Right renal pelvis (tissue), 4 donors: ENCODE measurements at places on chromosomes 6 and 20.

- DNase-seq = no peak
Observed at GRCh38 chr20:58714923-58715351, 22.3 kb downstream of the NPEPL1 start.

DNA sequence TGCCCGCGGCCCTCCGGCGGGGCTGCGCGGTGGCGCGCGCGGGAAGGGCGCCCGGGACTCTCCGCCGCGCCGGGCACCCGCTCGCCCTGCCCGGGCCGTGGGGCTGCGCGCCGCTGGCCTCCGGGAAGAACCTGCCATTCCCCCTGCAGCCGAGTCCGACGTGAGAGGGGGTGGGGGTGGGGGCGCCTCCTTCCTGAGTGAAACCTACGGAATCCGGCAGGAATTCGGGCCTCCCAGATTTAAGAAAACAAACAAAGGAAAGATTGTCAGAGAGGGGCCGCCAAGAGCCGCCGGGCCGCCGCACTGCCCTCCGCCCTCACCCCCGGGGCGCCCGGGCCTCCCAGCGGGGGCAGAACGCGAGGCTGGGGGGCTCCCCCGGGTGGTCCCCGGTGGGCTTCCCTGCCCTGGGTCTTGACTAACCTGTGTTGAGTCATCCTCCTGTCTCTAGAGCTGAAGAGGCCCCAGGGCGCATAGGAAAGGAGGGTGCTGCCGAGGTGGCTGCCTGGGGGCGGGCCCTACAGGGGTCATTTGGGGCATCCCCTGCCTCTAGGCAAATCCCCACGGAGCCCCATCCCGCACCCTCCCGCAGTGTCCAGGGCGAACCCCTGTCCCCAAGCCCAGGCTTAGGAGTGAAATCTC, 42.2 kb upstream of the FOXP4 start:
- no peak for DNase-seq

- DNase-seq = no peak
Observed at GRCh38 chr20:60048634-60049521, 90.7 kb downstream of the CDH26 start.

DNA sequence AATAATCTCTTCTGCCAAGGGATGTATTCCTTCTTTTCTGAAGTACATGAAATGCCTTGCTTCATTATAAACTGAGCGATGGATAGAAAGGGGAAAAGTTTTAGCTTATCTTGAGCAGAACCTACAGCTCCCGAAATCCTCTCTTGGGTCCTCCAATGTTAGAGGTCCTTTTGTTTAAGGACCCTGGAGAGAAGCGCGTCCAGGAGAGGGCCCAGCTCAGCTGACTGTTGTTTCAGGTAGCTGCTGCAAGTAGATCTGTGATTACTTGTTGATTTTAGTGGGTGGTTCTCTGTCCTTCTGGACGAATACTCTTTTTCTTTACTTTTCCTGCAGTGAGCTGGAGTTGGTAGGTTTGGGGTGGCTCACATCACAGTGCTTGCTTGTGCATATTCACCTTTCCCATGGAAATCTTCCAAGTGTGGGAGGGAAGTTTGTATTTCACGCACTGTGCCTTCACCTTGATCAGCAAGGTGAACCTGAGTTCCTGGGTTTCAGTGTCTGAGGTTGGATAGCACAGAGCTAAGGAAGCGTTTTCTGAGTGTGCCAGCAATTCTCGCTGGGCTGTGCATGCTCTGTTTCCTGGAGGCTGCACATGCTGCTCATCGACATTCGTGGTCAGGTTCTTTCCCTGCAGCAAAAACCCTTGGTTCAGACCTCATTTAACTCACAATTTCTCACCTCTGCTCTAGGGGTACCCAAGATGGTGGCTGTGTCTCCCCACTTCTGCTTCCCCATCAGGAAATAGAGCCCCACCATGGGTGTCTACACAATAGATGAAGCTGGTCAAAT, 176.3 kb downstream of the JARID2 start:
- DNase-seq = peak; percentile 57

GRCh38 chr6:155254139-155254538, 9.7 kb upstream of the CLDN20 start:
- DNase-seq = no peak

DNA sequence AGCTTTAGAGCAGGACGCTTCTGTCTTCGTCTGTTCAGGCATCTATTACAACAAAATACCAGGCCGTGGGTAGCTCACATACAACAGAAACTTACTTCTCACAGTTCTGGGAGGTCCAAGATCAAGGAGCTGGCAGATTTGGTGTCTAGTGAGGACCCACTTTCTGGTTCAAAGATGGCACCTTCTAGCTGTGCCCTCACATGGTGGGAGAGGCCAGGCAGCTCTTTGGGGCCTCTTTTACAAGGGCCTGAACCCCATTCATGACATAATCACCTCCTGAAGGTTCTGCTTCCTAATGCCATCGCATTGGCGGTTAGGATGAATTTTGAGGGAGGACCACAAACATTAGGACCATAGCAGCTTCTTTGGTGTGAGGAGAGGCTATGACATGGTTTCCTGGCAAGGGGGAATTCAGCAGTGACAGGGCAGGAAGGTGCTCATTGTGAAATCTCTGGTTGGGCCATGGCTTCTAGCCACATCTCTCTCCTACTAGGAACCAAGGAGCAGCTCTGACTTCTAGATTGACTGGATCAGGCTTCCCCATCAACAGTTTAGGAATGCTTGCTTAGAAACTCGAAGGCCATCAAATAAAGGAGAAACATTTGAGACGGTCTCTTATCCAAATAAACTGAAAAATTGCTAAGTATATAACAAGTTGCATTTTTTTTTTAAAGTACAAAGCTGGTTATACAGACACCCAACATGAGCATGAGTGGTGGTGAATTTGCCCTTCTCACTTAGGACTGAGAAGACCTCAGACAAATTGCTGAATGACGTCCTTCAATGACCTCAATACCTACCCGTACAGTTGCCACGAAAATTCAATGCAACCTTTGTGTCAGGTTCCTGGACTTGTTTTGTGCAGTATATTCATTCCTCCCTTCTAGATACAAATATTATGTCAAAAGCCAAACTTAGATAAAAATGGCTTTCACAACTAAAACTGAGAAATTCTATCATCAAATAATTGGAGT, 140.7 kb downstream of the ZDHHC14 start:
- no peak for DNase-seq

DNA sequence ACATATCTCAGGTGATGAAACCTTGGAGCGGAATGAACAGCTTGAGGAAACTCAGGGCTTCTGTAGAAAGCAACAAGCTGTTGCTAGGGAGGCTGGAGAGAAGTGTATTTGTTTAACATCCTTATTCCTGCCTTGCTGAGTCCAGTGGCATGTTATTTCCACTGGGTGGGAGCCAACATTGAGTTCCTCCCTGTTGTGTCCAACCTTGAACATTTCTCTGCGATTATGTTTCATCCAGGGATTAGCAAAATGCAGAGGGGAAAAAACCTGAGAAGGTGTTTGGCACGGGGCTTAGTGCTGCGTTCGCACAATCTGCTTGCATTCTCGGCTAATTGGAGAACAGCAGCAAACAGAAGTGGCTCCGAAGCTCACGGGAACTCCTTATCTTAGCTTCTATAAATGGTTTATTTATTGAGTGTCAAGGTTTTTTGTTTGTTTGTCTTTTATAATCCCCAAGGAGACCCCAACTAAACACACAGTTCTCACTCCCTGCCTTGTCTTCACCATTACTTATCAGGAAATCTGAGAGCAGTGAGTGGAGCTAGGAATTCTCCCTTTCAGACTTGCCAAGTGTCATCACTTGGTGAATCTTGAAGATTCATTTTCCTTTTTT, 412.8 kb downstream of the CDC5L start:
- DNase-seq = peak; percentile 30

GRCh38 chr6:149014631-149015534, 268.1 kb downstream of the UST start:
- DNase-seq = no peak

- no peak for DNase-seq
Observed at GRCh38 chr6:137661601-137662000, 167.4 kb upstream of the OLIG3 start.

DNA sequence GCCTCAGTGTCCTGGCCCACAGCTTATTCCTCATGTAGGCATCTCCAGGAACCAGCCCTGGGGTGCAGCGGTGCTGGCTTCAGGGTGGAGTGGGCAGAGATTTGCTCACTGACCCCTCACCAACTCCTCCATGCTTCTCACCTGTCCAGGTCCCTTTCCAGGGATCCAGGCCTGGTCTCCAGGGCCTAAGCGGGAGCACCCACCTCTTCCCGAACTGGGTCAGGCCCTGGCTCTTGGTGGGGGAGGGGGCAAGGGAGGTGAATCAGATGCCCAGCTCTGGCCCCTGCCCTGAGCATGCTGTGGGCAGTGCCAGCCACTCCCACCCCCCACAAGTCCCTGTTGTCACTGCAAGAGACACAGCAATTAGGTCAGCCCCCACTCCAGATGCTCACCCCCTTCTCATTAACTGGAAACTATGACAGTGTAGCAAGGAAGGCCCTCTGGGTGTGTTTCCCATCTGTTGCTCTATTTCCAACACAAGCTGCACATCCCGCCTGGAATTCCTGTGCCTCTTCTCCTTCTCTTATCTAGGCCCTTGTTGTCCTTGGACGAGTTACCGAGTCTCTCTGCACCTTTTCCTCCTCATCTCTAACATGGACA, 37.0 kb downstream of the MDFI start:
- no peak for DNase-seq

- DNase-seq = no peak
Observed at GRCh38 chr20:50099113-50099512, 13.8 kb downstream of the UBE2V1 start.

- DNase-seq = no peak
Observed at GRCh38 chr20:44079291-44079690, 107.7 kb downstream of the JPH2 start.

GRCh38 chr6:111921103-111921502, 47.9 kb upstream of the FYN start:
- no peak for DNase-seq

DNA sequence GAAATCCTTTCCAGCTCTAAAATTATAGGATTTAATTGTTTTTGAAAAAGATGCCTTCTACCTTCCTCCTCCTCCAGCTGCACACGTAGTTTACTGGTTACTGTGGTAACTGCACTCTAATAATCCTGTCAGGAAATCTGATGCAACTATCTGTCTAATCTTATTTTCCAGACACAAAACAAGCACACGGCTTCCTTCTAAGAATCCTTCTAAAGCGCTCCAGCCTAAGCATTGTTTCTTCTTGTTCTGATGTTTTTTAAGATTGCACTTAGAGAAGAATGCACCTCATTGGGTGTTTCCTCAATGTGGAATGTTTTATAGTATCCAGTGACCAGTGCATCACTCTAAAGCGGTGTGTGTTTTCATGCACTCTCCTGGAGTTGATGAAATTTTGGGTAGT, 63.6 kb downstream of the CARMIL1 start:
- no peak for DNase-seq

- DNase-seq = no peak
Observed at GRCh38 chr6:28337121-28337520, 1.2 kb upstream of the ZSCAN31 start.

GRCh38 chr20:19504251-19504650, 253.8 kb upstream of the RIN2 start:
- no peak for DNase-seq

DNA sequence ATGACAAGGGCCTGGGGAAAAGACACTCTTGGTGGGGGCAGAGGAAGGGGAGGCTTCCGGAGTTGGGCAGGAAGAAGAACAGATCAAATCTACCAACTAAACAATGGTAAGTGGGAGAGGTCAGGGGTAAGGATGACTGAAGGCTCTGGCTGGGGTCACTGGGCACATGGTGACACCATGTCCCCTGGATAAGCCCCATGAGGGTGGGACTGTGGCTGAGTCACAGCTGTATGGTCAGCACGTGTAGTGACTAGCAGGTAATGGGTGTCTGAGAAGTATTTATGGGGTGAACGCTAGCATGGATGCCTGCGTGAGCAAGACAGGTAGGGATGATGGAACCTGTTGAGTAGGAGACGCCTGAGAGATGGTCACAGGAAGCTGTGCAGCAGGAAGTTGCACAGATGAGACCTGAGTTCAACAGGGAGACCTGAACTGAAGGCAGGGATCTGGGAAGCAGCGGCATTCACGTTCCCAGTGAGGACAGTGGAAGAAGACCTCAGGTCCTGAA, 64.5 kb upstream of the SNX9 start:
- DNase-seq = no peak

DNA sequence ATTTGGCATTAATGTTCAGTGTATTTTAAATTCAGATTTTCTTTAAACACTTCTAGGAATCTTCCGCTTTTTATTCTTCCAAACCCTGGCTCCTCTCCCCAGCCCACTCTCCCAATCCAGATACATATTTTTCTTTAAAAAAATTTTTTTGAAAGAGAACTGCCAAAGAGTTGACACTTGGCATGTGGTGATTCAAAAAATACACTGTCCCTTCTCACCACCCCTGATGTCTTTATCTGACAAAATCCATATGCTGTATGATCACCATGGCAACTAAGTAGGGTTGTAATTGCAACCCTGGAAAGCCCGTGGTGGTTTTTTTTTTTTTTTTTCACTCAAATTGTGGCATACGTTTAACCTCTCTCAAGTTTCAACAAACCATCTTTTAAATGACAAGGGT, 355.8 kb upstream of the SASH1 start:
- no peak for DNase-seq

DNA sequence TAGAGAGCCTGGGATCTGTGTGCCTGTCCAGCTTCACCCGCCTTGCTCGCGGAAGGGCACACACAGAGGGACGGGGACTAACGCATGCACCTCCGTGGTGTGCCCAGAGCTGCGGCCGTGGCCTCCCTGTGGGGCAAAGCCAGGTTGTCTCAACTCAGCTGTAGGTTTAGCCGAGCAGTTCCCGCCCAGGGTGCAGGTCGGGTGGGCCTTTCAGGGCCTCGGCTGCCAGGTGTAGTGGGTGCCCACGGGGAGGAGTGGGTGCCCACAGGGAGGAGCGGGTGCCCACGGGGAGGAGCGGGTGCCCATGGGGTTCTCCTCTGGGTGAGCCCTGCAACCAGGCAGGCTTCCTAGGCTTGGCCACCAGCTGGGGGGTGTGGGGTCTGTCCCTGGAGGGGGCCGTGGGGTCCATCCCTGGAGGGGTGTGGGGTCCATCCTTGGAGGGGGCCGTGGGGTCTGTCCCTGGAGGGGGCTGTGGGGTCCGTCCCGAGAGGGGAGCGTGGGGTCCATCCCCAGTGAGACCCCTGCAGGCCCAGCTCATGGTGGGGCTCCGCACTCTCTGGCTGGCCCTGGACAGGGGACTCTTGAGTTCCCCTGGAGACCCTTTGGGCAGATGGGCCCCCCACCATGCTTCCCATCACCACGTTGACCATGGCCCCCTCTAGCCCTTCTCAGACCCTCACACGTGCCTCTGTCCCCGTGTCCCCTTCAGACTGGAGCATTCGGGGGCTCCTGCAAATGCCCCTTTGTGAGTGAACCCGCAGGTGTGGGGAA, 37.8 kb upstream of the CHRNA4 start:
- no peak for DNase-seq

DNA sequence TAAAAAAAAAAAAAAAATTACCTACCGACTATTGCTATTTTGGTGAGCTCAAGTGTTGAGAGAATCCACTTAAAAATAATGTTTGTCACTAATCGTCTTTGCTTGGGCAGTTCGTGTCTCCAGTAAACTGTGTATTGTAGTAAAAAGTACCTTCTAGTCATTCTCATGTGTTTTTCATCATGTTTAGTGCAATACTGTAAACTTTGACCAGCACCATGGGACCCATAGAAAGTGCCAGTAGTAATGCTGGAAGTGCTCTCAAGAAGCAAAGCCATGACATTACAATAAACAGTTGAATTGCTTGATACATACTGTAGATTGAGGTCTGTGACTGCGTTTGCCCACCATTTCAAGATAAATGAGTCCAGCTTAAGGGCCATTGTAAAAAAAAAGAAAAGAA, 395.2 kb downstream of the BCKDHB start:
- no peak for DNase-seq
